WTC11 (cell line): ENCODE measurements at places on chromosomes 1 and 21. TPM values are rescaled to one million over a fixed set of nuclear protein-coding genes. Genes with fewer than 3 reads are reported as not detected.
A peak's percentile ranks its signal among the peaks of the same experiment; 100 is the strongest.

Gene RAP1GAP
- 7.6 to 9.9 TPM (median 9.7 TPM) in 3 replicates for total RNA-seq

GRCh38 chr21:33019885-33020557 is 5.7 kb upstream of the OLIG2 start:
- no peaks in the 10 kb centered on the region for H3K36me3 ChIP-seq
- H3K27me3 ChIP-seq: peaks cover 100% of the 10 kb centered on the region
- peak overlapping the region; percentile 60 for H3K4me3 ChIP-seq
- DNase-seq: peak; percentile 56
- H3K4me1 ChIP-seq: peaks cover 41% of the 10 kb centered on the region
- no peak overlapping the region for H3K27ac ChIP-seq

DNA sequence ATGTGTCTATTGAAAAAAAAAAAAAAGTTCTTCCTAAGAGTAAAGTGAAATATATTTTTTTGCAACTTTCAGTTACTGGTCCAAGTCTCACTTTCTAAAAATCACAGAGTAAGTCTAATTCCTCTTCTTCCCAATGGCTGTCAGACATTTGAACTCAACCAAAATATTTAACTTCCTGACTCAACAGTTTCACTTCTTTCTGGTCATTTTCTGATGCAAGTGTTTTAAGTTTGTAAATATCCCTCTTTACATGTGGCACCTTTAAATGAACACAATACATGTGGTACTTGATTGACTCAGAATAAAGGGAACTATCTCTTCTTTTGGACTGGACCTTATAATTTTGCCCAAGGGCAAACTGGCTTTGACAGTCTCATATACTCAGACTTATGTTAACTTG is 76.7 kb downstream of the ASH1L start:
- no peaks in the 10 kb centered on the region for H3K27me3 ChIP-seq
- H3K36me3 ChIP-seq: peaks cover 16% of the 10 kb centered on the region
- H3K4me3 ChIP-seq: no peak overlapping the region
- no peak overlapping the region for H3K27ac ChIP-seq
- DNase-seq: no peak

DNA sequence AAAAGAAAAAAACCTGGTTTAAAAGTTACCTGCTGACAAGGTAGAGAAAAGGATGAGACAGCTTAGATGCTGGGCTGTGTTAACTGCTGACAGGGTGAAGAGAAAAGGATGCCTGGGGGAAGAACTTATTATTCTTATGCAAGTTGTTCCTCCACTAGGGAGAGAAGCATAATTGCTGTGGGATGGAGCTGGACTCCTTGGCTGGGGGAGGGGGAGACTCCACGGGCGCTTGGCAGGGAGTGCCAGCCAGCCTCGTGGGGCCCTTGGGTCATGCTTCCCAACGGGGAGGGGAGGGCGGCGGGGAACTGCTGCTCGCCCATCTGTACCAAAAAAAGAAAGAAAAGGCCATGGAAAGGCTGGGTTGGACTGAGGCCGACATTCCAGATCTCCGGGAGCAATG is 47.2 kb downstream of the SYCP1 start:
- H3K4me1 ChIP-seq: peaks cover 28% of the 10 kb centered on the region
- H3K4me3 ChIP-seq: peak overlapping the region; percentile 64

Gene TFF3
- 2.9 to 4.2 TPM (median 3.5 TPM) in 3 replicates for total RNA-seq
